ENCODE measurements at places on chromosomes 3 and 15.

GRCh38 chr15:61828860-61829513 lies 231.3 kb downstream of the VPS13C start:
- no peak for DNase-seq

GRCh38 chr3:148797795-148798194 lies 29.8 kb upstream of the CPB1 start:
- no peak for DNase-seq

- no peak for DNase-seq
Observed at GRCh38 chr3:96803870-96804269, 10.5 kb upstream of the EPHA6 start.

- no peak for DNase-seq
Observed at GRCh38 chr15:58931987-58932588, 1.4 kb downstream of the SLTM start.

GRCh38 chr3:152026033-152026556 lies 152.7 kb downstream of the SUCNR1 start:
- DNase-seq = no peak

DNA sequence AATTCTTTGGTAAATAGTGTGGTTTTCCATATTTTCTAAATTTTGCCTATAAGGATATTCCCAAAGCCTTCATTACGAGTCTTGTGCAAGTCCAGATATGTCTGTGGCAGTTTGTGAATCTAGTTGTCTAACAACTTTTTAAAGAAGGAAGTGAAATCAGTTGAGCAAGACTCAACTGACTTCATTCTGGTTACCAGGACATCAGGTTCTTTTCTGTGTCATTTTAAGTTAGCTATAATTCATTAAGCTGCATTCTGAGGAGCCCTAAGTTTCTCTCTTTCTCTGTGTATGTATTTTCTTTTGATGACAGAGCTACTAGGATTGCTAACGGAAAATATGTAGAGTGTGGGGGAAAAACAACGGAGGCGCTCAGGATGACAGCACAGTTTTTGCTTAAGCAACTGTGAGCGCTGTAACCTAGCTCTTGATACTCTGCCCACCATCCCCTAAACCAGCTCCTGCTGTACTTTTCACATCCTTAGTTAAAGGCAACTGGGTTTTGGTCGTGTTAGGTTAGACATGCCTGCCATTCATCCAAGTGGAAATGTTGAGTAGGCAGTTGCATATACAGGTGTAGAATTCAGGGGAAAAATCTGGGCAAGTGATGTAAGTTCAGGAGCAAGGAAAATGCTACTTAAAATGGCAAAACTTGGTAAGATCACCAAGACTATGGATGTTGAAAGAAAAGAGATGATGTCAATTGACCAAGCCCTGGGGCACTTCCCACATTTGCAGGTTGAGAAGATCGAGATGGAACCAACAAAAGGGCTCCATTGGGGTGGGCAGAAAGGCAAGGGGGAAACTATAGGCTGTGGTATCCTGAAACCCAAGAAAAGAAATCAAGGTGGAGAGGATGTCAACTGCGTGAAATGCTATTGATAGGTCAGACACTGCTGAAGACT lies 9.2 kb downstream of the MFSD1 start:
- no peak for DNase-seq

- DNase-seq = no peak
Observed at GRCh38 chr15:77168616-77169015, 97.7 kb upstream of the TSPAN3 start.

- DNase-seq = no peak
Observed at GRCh38 chr3:52055537-52056351, 627 bp downstream of the DUSP7 start.

DNA sequence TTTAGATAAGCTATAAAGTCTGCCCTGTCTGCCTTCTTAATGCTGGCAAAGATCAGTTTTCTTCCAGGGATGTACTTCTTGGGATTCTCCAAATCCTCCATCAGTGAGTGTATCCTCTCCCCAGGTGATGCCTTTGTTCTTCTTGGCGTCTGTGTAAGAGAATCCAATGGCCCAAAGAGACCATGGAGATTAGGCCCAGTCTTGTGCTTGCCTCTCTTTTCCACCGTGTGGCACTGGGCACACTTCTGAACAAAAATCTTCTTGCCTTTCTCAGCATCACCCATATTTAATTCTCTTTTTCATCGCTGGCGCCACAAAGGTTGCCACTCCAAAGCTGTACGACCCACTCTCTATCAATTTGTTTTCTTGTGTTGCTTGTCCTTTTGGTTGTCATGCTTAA lies 32.2 kb upstream of the TAMM41 start:
- no peak for DNase-seq

- DNase-seq = no peak
Observed at GRCh38 chr3:38163841-38164642, 1.3 kb upstream of the OXSR1 start.

- no peak for DNase-seq
Observed at GRCh38 chr3:2099028-2099671, 484 bp downstream of the CNTN4 start.

GRCh38 chr3:155753038-155753639 lies 8.3 kb upstream of the PLCH1 start:
- DNase-seq = no peak

DNA sequence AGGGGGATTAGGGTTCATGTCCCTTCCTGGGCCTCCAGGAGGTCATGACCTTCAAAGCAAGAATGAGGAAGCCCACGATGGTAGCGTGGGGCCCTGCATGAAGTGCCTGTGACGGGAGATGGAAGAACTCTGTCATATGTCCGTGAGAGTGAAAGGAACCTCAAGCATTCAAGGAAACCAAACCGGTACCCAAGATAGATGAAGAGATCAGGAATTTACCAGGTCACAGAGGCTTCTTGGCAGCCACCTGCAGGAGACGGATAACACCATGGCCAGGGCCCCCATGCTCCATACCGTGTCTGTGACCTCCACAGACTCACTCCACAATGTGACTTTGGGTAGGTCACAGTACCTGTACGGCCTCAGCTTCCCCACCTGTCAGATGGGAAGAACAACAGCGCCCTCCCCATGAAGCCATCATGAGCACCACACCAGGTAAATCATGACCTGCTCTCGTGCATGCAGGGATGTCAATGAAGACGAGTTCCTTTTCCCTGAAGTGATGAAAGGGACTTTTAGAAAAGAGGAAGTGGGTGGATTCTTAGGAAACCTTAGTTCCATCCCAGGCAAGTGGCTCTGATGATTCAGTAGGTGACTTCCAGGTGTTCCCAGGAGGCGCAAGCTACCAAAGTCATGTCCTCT lies 23.3 kb upstream of the CYP11A1 start:
- DNase-seq = no peak

- no peak for DNase-seq
Observed at GRCh38 chr3:71973274-71974030, 188.5 kb upstream of the PROK2 start.

- DNase-seq = no peak
Observed at GRCh38 chr3:28905798-28906197, 375.1 kb upstream of the RBMS3 start.

GRCh38 chr3:49161197-49161596 lies 4.9 kb downstream of the CCDC71 start:
- no peak for DNase-seq

DNA sequence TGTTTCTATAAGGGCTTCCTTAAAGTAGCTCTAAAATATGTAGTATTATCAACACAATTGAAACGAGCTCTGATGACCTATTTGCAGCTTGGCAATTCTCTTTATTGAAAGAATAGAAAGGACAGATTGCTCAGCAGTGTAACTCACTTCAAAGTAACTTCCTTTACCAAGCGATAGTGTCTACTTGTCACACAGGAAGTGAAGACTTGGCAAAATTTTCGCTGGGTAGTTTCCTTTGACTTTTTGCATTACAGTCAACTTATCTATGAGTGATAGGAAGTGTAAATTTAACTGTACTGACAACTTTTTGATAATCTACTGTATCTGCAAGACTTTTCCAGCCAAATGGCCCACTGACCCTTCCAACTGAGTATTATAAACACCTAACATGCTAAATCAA lies 22.8 kb downstream of the SLC9A9 start:
- no peak for DNase-seq

DNA sequence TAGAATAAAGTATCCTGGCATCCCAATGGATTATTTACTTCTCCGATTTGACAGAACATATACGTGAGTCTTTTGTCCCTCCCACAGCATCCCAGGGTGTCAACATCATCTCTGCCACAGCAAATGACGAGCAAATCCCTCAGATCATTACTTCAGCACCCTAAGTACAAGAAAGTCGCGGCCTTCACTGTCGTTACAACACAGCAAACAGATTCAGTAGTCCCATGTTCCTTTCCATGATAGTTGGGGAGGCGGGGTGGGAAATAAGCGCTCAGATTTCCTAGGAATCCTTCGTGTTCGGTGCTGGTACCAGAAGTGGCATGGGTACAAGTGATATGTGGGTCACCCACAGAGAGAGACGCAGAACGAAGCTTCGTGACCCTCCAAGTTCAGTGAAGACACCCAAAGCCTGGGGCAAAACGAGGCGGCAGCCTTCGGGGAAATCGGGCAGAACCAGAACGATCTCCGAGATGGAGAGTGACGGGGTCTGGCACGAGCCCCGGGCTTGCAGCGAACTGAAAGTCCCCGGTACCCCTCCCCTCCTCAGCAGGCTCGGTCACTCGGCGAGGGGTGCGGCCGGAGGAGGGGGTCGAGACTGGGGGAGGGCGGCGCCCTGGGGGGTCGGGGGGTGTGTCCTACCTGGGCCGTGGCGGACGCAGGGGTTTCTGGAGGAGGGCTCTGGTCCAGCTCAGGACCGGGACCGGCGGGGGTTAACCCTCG lies 619 bp downstream of the TTBK2 start:
- peak; percentile 23 for DNase-seq

All from activated CD4-positive, alpha-beta T cell treated with anti-CD3 and anti-CD28 coated beads, Interleukin-2, amount 50 U/mL, for 4 hours (primary cell).